ENCODE measurements at places on chromosomes 2 and 18.

GRCh38 chr2:74863802-74864248 lies 29.9 kb downstream of the HK2 start:
- H3K4me1 ChIP-seq: no peaks in the 10 kb centered on the region
- H3K27me3 ChIP-seq: no peaks in the 10 kb centered on the region
- H3K27ac ChIP-seq: no peak overlapping the region
- no peak for DNase-seq
- no peak overlapping the region for H3K4me3 ChIP-seq
- H3K36me3 ChIP-seq: no peaks in the 10 kb centered on the region

DNA sequence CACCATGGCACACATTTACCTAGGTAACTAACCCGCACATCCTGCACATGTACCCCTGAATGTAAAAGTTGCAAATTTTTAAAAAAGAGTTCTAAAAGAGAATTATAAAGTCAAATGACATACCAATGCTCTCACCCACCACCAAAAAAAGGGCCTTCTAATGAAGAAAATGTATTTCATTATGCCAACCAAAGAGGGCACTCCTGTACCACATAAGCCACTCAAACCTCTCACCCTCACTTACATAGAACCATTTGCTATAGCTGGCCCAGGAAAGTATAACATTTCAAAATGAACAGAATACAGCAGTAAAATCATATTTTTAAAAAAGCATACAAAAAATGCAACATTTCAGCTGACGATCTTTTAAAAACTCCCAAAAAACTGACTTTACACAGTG lies 241.5 kb upstream of the PKDCC start:
- no peak overlapping the region for H3K4me3 ChIP-seq
- no peak overlapping the region for H3K27ac ChIP-seq
- no peaks in the 10 kb centered on the region for H3K36me3 ChIP-seq
- no peak for DNase-seq
- no peaks in the 10 kb centered on the region for H3K4me1 ChIP-seq

- H3K27me3 ChIP-seq: no peaks in the 10 kb centered on the region
- H3K27ac ChIP-seq: no peak overlapping the region
- no peaks in the 10 kb centered on the region for H3K36me3 ChIP-seq
Measured at GRCh38 chr18:12086677-12087470, 6.8 kb upstream of the ANKRD62 start.

- no peaks in the 10 kb centered on the region for H3K36me3 ChIP-seq
- no peak overlapping the region for H3K27ac ChIP-seq
- H3K4me3 ChIP-seq: no peak overlapping the region
Measured at GRCh38 chr18:38035193-38035592, 469.6 kb upstream of the CELF4 start.

DNA sequence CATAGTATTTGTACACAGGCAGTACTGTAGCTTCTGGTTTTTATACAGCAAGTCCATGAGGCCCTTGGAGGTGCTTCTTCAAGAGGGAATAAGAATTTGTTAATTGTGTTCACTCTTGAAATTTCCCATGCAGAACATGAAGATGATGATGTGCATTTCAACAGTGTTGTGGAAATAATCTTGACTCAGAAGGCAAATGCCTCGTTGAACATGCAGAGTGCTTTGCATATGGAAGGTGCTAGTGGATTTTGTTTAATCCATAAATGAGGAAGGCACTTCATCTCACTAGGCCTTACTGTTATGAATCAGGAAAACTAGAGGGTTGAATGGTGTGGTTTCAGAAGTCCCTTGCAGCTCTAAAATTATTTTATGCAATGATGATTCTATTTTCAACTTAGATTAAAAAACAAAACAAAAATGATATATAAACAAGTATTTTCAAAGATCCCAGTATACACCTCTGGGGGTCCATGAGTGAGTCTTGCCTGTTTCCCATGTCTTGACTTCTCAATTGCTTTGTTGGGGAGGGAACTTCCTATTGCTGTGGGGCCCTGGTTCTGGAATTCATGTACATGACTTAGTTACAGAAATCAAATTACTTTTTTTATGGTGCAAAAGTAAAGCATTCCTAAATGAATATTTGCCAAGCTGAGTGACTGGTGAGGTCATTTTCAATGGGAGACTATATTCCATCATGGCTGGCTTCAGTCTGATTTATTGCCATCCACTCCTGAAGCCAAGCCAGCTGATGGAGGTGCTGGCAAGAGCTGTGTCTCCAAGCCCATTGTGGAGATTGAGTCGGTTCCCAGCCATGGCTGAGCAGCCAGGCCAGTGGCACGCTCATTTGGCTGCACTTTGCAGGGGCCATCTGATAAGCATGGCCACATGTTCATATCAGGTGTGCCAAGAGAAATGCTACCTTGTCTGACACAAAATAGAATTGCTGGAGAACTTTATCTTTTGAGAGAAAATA lies 56.5 kb downstream of the MGAT5 start:
- no peaks in the 10 kb centered on the region for H3K27me3 ChIP-seq
- H3K4me1 ChIP-seq: peaks cover 13% of the 10 kb centered on the region
- no peaks in the 10 kb centered on the region for H3K36me3 ChIP-seq
- DNase-seq: no peak
- H3K4me3 ChIP-seq: no peak overlapping the region

- peaks cover 2% of the 10 kb centered on the region for H3K4me1 ChIP-seq
- H3K27me3 ChIP-seq: no peaks in the 10 kb centered on the region
- DNase-seq: no peak
- no peak overlapping the region for H3K4me3 ChIP-seq
- no peak overlapping the region for H3K27ac ChIP-seq
- no peaks in the 10 kb centered on the region for H3K36me3 ChIP-seq
Measured at GRCh38 chr2:43631618-43632317, 5.3 kb upstream of the PLEKHH2 start.

DNA sequence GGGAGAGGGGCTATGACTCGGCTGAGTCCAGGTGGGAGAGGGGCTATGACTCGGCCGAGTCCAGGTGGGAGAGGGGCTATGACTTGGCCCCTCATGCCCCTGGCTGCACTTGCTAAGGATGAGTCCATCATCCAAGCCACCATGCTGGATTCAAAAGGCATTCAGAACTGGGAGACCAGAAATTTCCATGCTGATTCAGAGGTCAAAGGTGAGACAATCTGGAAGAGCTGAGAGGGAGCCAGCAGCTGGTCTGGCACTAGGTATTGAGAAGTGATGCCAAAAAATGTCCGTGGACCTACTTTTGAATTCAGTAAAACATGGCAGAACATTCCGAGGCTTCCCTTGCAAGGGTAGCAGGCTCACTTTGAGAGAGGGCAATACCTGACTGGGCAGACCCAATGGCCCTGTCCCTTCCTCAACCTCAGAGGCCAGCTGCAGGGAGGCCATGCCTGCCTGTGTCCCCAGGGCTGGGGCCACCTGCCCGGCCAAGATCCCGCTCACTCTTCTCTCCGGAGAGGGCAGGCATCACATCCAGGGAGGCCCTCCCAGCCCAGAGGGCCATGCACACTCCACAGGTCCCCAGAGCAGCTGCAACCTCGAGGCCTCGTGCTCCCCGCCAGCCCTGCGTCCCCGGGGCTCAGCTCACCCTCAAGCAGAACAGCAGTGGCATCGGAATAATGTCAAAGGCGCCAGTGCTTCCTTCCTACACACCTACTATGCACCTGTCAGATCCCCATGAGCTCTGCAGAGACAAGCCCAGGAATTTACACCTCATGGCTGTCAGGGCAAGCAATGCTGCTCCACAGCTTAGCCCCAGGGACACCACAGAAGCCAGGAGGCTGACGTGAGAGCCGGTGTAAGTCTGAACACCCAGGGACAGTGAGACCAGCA lies 80.2 kb upstream of the GPC1 start:
- DNase-seq: peak; percentile 54
- H3K27me3 ChIP-seq: no peaks in the 10 kb centered on the region
- no peaks in the 10 kb centered on the region for H3K4me1 ChIP-seq
- H3K36me3 ChIP-seq: no peaks in the 10 kb centered on the region
- no peak overlapping the region for H3K4me3 ChIP-seq

DNA sequence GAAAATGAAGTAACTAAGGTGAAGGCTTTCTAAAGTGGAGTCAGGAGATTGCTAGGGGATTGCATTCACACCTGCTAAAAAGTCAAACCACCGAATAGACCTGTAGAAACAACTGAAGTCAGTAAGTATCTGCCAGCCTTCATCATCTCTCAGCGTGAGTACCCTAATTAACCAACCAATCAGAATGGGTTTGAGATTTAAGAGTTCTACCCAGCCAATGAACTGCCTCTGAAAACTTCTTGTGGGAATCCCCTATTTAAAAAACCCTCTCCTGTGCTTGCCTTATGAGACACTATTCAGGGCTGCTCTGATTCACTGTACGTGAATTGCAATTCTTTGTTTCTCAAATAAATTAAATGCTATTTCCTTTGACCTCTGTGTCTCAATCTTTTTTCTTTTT lies 3.4 kb upstream of the FAM161A start:
- no peaks in the 10 kb centered on the region for H3K27me3 ChIP-seq
- H3K4me1 ChIP-seq: no peaks in the 10 kb centered on the region
- no peaks in the 10 kb centered on the region for H3K36me3 ChIP-seq
- no peak overlapping the region for H3K4me3 ChIP-seq

- H3K27ac ChIP-seq: peak overlapping the region; percentile 15
- no peaks in the 10 kb centered on the region for H3K27me3 ChIP-seq
- no peaks in the 10 kb centered on the region for H3K36me3 ChIP-seq
- DNase-seq: peak; percentile 56
- no peaks in the 10 kb centered on the region for H3K4me1 ChIP-seq
- no peak overlapping the region for H3K4me3 ChIP-seq
Measured at GRCh38 chr2:32135409-32135808, 30.3 kb upstream of the SLC30A6 start.

- no peak overlapping the region for H3K4me3 ChIP-seq
- no peaks in the 10 kb centered on the region for H3K36me3 ChIP-seq
- no peaks in the 10 kb centered on the region for H3K4me1 ChIP-seq
- H3K27me3 ChIP-seq: no peaks in the 10 kb centered on the region
- no peak overlapping the region for H3K27ac ChIP-seq
- DNase-seq: no peak
Measured at GRCh38 chr18:33603454-33603853, 25.4 kb downstream of the ASXL3 start.

DNA sequence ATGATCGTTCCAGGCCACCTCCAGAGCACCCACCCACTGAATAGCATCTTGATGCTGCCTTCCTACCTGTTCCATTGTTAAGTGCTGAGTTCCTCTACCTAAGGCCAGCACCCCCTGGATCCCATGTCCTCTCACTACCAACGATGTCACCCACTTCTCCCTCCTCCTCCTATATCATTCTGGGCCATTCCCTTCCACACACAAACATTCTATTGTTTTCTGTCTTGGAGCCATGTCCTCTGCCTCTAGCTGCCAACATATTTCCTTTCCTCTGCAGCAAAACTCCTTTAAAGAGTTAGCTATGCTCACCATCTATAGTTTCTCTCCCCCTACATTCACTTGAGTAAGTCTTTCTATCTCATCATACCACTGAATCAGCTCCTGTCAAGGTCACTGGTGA lies 64.0 kb upstream of the ACKR3 start:
- no peaks in the 10 kb centered on the region for H3K36me3 ChIP-seq
- H3K4me1 ChIP-seq: peaks cover 3% of the 10 kb centered on the region
- no peak for DNase-seq
- peaks cover 13% of the 10 kb centered on the region for H3K27me3 ChIP-seq
- no peak overlapping the region for H3K27ac ChIP-seq

DNA sequence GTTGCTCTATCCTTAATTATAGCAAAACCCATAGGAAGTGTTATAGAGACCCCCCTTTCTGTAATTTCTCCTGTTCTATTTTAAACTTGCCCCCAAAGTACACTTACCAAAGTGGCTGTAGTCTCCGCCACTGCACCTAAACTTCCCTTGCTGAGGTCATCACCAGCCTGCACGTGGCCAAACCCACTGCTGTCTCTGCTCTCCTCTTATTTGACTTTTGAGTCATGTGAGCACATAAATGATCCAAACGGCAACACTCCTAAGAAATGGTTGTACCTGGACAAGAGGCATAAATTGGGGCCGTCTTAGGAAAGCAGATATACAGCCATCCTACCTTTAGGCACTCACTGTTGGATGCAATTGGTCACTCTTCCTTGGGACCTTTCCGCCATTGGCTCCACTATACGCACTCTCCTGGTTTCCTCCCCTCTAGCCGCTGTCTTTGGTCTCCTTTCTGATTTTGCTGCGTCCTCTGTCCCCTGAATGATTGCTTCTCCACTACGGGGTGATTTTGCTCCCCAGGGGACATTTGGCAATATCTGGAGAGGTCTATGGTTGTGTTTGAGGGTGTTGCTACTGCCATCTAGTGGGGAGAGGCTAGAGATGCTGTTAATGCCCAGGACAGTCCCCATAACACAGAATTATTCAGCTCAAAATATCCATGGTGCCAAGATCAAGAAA lies 19.2 kb upstream of the IL36G start:
- H3K36me3 ChIP-seq: no peaks in the 10 kb centered on the region
- H3K4me1 ChIP-seq: no peaks in the 10 kb centered on the region
- no peak overlapping the region for H3K27ac ChIP-seq
- DNase-seq: peak; percentile 60
- H3K4me3 ChIP-seq: no peak overlapping the region

DNA sequence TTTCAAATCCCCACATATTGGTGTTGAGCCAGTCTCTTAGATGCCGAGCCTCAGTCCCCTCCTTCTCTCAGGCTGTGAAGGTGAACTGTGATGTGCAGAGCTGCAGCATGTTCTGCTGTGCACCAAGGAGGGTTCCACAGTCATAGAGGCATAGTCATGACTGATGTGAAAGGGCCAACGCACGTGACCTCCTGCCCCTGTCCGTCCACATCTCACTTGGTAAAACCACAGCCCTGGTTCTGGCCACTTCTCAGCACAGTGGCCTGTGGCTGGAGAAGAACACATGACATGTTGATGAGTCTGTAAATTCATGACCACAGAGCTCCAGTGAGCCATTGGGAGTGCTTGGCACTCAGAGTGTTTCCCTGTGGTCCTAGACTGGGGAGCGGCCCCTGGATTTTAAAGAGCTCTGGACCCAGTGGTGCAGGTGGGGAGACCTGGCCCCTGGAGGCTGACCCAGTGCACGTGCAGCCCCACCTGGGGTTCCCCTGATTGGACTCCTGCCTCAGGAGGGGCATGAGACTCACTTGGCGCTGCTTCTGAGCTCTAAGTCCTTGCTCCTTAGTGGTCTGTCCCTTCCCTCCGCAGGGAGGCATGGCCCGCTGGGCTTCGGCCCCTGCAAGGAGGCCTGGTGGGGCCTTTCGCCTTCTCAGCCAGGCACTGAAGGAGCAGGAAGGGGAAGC lies 25.3 kb downstream of the INPP4A start:
- H3K27me3 ChIP-seq: no peaks in the 10 kb centered on the region
- H3K27ac ChIP-seq: no peak overlapping the region
- H3K4me3 ChIP-seq: no peak overlapping the region

All from adrenal gland (tissue), 19 donors.